CD4-positive, alpha-beta T cell treated with Interleukin-4 for 1 hour (primary cell): ENCODE measurements at places on chromosomes 13 and 19.
A peak's percentile ranks its signal among the peaks of the same experiment; 100 is the strongest.

DNA sequence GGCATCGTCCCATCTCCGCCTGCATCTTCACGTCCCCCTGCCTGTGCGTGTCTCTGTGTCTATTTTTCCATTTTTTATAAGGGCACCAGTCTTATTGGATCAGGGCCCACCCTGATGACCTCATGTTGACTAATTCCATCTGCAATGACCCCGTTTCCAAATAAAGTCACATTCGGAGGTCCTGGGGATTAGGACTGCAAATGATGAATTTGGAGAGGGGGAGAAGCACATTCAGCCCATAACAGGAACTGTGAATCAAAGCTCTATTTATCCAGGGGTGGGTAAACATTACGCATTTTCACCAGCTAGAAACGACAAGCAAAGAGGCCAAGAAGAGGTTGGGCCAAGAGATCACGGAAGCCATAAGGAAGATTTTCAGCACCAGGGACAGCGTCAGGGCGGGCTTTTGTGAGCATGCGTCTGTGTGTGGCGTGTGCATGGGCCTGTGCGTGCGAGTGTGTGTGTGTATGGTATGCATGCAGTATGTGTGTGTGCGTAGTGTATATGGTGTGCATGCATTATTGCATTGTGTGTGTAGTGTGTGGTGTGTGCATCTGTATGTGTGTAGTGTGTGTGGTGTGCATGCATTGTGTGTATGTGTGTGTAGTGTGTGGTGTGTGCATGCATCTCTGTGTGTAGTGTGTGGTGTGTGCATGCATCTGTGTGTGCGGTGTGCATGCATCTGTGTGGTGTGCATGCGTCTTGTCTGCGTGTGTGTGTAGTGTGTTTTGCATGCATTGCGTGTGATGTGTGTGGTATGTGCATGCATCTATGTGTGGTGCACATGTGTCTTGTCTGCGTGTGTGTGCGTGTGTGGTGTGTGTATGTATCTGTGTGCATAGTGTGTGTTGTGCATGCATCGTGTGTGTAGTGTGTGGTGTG lies 19.6 kb downstream of the CELF5 start:
- no peak for DNase-seq

DNA sequence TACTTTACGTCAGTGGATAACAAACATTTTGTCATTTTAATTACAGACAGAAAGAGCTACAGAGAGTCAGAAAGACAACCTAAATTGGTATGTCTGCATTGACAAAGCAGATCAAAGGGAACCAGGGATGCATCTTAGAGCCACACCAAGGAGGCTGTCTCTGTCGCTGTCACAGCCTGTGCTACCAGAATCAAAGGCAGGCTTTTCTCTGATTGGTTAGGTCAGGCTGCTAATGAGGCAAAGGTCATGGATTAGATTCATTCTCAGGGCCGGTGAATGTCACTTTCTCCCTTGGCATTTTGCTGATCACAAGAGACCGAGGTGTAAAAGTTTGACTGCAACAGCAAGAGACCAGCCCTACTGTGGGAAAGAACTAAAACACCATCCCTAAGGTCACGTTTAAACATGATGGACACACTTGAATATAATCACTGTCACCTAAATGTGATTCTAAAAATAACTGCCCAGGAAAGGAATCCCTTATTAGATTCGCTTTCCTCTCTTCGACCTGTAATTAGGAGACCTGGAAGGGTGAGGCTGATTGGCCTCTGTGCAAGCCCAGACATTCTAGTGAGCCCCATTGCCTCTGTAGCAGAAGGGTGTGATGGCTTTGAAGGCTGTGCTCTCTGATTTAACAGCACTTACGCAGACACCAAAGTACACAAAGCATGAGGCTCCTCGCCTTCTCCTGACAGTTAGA lies 314.4 kb upstream of the NBEA start:
- DNase-seq = no peak

DNA sequence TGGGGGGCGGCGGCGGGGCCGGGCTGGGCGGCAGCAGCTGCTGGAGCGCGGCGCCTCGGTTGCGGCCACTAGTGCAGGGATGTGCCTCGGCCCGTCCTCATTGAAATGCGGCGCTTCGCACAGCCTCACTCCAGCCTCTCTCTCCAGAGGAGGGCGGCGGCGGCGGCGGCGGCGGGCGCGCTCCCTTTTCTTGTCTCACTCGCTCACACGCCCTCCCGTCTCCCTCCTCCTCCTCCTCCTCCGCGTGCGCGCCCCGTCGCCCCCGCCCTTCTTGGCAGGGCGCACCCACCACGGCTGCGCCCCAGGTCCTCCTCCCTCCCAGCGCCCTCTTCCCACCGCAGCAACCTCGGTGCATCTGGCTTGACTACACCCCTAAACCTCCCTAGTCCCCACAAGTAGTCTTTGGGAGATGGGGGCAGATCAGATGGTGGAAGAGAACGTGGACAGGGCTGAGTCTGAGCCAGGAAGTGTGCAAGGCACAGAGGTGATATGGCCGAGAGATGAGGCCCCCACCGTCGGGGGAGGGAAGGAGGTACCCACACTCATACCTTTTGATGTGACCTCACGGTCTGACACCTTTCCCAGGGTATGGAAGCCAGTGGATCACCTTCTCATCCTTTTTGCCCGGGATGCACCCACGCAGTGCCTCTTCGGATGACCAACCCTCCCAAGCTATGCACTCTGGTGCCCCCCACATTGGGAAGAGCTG lies at the start of gene DCLK1:
Gene DCLK1 (minus strand): TSS at position 161 of the 709 bp plus-strand sequence.
- DNase-seq = no peak

GRCh38 chr19:45254044-45254531 lies 3.0 kb downstream of the MARK4 start:
- peak; percentile 9 for DNase-seq

DNA sequence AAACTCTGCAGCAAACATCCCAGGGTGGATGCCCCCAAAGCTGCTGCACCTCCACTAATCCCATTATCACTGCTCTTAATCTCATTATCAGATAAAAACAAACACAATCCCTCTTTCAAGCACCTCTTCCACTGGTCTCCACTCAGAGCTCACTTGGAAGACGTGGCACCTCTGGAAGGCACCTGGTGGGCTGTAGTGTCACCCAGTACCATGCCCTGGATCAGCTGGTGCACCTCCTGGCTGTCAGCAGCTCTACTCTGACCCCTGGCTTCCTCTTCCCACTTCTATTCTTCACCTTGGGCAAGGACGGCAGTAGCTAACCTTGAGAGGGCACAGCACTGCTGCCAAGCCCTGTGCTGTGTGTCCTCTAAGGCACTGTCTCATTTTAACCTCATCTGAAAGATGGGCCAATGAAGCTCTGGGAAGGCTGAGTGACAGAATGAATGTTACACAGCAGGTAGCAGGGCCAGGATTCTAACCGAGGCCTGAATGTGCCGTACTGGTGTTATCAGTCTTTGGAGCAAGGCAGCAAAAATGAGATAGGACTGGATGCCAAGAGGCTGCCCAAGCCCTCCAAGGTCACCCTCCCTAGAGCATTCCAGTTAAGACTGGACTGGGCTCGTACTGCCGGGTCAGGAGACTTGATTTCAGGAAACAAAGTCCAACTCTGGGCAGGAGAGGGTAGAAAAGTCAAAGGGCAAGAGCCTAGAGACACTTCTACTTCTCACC lies 7.4 kb downstream of the BRD4 start:
- DNase-seq = no peak

- no peak for DNase-seq
Measured at GRCh38 chr13:87426742-87427141, 244.4 kb upstream of the SLITRK5 start.

GRCh38 chr19:47796785-47797184 lies 7.6 kb downstream of the TPRX1 start:
- no peak for DNase-seq

GRCh38 chr19:47499863-47500830 lies 14.7 kb downstream of the NAPA start:
- DNase-seq = no peak

- DNase-seq = no peak
Measured at GRCh38 chr13:66076417-66076816, 1153.7 kb downstream of the PCDH9 start.

- DNase-seq = no peak
Measured at GRCh38 chr19:48674216-48674809, 1.5 kb upstream of the NTN5 start.

DNA sequence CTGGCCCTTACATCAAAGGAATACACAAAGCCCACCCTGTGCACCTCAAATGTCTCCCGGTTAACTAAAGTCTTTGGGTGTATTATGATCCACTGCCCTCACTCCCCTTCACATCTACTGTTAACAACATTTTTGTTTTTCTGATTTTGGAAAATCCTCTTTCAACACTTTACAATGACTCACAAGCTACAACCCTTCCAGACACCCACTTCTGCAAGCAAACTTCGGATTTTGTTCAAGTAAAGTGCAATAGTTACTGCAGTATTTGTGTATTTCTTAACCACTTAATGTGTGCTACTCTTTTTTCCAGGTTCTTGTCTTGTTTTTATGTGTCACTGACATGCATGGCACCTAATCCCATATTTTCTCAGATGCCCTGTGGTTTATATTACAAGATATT lies 101.1 kb downstream of the EDNRB start:
- DNase-seq = no peak

- no peak for DNase-seq
Measured at GRCh38 chr13:42735010-42735409, 46.4 kb upstream of the FAM216B start.

DNA sequence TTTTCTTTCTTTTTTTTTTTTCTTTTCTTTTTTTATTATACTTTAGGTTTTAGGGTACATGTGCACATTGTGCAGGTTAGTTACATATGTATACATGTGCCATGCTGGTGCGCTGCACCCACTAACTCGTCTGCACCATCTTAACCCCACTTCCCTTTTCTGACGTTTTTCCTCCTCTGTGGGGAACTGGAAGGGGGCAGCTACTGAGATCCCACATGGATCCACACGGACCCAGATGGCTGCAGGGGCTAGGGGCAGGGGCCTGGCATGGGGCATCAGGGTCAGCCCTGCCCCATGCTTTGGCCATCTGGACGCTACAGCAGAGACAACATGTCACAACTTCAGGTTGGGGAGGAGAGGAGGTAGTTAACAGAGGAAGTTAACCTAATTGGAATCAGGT lies 54.3 kb downstream of the RUBCNL start:
- no peak for DNase-seq

- no peak for DNase-seq
Measured at GRCh38 chr19:28843761-28844492, 369.0 kb downstream of the UQCRFS1 start.

DNA sequence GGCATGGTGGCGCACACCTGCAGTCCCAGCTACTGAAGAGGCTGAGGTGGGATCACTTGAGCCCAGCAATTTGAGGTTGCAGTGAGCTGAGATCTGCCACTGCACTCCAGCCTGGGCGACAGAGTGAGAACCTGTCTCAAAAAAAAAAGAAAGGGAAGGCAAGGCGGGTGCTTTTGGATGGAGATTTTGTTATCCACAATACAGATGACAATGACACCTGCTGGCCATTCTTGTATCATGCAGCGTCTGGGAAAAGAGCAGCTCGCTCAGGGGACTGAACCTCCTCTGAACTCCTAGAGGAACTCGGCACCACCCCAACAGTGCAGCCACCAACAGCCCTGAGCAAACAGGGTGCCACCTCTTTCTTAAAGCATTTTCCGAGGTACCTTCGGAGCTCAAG lies 22.8 kb downstream of the HAUS8 start:
- DNase-seq = peak; percentile 22

- DNase-seq = no peak
Measured at GRCh38 chr13:75652726-75653125, 16.6 kb downstream of the LMO7 start.

- DNase-seq = no peak
Measured at GRCh38 chr19:5966215-5966614, 11.7 kb downstream of the RANBP3 start.

DNA sequence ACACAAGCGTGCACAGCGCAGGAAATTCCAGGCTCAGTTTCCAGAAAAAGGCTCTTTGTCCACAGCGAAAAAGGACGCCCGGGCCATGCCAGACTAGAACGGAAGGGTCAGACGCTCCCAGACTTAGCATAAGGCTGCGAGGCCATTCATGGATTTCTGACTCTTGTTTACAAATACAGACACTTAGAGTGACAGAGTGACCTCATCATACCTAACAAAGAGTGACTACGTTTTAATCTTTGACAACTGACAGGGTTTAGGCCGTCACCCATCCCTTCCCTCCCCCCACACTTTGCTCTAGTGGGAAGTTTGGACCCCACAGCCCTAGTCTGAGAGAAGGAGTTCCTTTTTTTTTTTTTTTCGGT lies 418 bp upstream of the ZNF709 start:
- DNase-seq = no peak

DNA sequence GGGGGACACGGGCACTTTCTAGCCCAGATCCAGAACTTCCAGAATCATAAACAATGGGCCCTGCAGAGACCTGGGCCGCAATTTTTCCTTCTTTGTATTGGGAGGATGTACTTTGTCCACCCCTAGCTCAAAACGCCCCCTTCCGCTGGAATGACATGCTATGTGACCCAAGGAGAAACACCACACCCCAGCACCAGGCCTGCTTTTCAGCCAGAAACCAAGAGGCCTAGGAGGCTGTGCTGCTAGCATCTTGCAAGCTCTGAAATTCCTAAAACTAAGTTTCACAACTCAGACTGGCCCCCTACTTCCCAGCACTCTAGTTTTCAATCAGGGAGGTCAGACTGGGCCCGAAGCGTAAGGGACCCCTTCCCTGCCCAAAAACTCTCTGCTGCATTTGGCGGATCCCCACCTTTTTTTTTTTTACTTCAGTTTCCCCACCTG lies 538 bp downstream of the LSM4 start:
- peak; percentile 29 for DNase-seq
